ENCODE measurements at places on chromosomes 2 and 18.

- no peak for DNase-seq
- H3K4me1 ChIP-seq: no peaks in the 10 kb centered on the region
- H3K27ac ChIP-seq: no peak overlapping the region
- no peaks in the 10 kb centered on the region for H3K27me3 ChIP-seq
- H3K36me3 ChIP-seq: peaks cover 36% of the 10 kb centered on the region
These were observed 150.9 kb downstream of the ATAD2B start for GRCh38 chr2:23776021-23776420.

DNA sequence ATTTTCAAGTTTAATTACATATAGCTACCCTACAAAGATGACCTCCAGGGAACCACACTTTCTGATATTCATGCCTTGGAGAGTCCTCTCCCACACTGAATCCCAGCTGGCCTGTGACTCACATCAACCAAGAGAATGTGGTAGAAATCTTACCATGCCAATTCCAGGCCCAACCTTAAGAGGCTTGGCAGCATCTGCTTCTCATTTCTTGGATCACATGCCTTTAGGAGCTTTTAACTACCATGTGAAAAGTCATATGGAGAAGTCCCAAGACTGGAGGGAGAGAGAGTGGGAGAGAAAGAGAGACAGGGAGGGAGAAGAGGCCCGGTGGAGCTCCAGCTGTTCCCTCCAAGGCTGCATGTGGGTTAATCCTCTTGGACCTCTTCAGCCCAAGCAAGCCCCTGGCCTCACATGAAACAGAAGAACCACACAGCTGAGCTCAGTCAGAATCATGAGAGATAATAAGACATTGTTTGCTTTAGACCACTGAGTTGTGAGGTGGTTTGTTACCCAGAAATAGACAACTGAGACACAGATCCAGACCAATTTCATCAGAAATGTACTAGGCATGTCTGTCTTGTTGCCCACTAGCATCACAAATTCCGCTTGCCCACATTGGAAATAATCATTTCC lies 190.7 kb downstream of the MTCL1 start:
- H3K4me3 ChIP-seq: no peak overlapping the region
- no peaks in the 10 kb centered on the region for H3K36me3 ChIP-seq
- no peaks in the 10 kb centered on the region for H3K4me1 ChIP-seq
- DNase-seq: no peak
- H3K27ac ChIP-seq: no peak overlapping the region
- no peaks in the 10 kb centered on the region for H3K27me3 ChIP-seq

- H3K27me3 ChIP-seq: no peaks in the 10 kb centered on the region
- no peak overlapping the region for H3K27ac ChIP-seq
- DNase-seq: no peak
These were observed 25.1 kb downstream of the ARMC9 start for GRCh38 chr2:231223458-231223976.

- no peak overlapping the region for H3K4me3 ChIP-seq
- no peaks in the 10 kb centered on the region for H3K36me3 ChIP-seq
- H3K27ac ChIP-seq: no peak overlapping the region
These were observed 26.7 kb upstream of the APOB start for GRCh38 chr2:21070341-21071257.

- no peak overlapping the region for H3K4me3 ChIP-seq
- no peaks in the 10 kb centered on the region for H3K27me3 ChIP-seq
- no peak overlapping the region for H3K27ac ChIP-seq
- no peaks in the 10 kb centered on the region for H3K4me1 ChIP-seq
These were observed 165.7 kb upstream of the SLC14A2 start for GRCh38 chr18:45449418-45450227.

DNA sequence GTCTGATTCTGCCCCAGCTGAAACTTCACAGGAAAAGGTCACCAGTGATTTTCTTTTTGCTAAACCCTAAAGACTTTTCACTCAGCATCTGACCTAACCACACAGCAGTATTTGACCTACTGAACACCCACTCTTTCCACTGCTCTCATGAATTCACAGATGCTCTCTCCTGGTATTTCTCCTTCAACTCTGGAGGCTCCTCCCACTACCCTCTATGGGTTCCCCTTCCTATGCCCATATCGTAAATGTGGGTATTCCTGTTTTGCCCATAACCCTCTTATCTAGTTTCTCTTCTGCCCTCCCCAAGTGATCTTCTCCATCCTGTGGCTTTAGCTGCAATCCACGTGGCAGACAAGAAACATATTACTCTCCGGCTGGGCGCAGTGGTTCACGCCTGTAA lies 7.6 kb downstream of the PLEKHM3 start:
- H3K4me1 ChIP-seq: no peaks in the 10 kb centered on the region
- H3K36me3 ChIP-seq: peaks cover 3% of the 10 kb centered on the region
- no peaks in the 10 kb centered on the region for H3K27me3 ChIP-seq
- no peak overlapping the region for H3K27ac ChIP-seq
- no peak for DNase-seq
- H3K4me3 ChIP-seq: no peak overlapping the region

DNA sequence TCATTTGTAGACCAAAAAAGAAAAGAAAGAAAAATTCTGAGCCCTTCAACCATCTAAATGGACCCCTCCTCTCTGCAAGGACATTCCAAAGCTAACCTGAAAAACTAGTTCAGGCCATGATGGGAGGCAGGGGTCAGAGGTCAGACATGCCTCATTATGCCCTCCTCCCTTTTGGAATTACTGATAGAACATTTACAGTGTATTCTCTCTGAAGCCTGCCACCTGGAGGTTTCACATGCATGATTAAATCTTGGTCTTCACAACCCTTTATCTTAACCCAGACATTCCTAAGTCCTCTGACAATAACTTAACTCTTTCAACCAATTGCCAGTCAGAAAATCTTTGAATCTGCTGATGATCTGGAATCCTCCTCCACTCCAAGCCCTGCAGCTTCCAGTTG lies 86.0 kb downstream of the SPP2 start:
- H3K27ac ChIP-seq: no peak overlapping the region
- no peaks in the 10 kb centered on the region for H3K27me3 ChIP-seq
- DNase-seq: no peak
- H3K4me1 ChIP-seq: peaks cover 31% of the 10 kb centered on the region
- H3K4me3 ChIP-seq: no peak overlapping the region
- H3K36me3 ChIP-seq: no peaks in the 10 kb centered on the region

DNA sequence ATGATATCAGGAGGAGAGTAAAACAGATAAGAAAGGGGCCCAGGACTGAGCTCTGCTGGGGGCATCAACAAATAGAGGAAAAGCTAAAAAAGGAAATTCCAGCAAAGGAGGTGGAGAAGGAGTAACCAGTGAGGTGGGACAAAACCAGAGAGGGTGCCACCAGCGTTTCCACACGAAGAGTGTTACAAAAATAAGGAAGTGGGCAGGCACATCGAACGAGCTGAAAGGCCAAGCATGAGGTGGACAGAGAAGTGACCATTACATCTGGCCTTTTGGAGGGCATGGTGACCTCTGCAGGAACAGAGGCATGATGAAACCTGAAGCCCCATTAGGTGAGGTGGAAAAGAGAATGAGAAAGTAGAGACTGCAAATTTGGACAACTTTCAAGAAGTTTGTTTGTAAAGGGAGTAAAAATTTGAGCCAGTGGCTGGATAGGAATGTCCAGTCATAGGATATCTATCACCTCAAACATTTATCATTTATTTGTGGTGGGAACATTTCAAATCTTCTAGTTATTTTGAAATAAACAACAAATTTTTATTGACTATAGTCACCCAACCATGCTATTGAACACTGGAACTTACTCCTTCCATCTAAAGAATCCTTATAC lies 18.4 kb upstream of the VIT start:
- peaks cover 3% of the 10 kb centered on the region for H3K27me3 ChIP-seq
- H3K4me1 ChIP-seq: peaks cover 13% of the 10 kb centered on the region
- DNase-seq: no peak
- H3K27ac ChIP-seq: no peak overlapping the region
- no peaks in the 10 kb centered on the region for H3K36me3 ChIP-seq
- H3K4me3 ChIP-seq: no peak overlapping the region

DNA sequence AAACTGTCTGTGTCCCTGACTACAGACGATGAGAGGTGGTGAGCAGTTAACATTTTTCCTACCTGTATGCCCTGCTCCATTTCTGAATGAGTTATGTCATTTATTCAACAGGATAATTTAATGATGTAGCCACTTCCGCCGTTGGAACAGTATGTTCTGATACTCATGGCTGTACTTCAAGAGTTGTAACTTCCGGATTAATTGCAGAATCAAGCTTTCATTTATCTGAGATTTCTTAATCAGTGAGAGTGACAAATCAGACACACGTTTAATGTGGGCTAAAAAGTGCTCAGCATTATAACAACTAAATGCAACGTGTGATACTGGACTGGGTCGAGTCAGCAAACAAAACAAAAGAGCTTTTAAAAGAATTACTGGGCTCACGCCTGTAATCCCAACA lies 107.7 kb downstream of the KCTD1 start:
- H3K4me1 ChIP-seq: no peaks in the 10 kb centered on the region
- no peak overlapping the region for H3K27ac ChIP-seq
- H3K36me3 ChIP-seq: no peaks in the 10 kb centered on the region
- no peak overlapping the region for H3K4me3 ChIP-seq

GRCh38 chr2:219991116-219991515 lies 363.7 kb downstream of the SLC4A3 start:
- no peaks in the 10 kb centered on the region for H3K36me3 ChIP-seq
- H3K4me1 ChIP-seq: no peaks in the 10 kb centered on the region
- H3K27ac ChIP-seq: no peak overlapping the region
- H3K4me3 ChIP-seq: no peak overlapping the region
- DNase-seq: no peak
- H3K27me3 ChIP-seq: peaks cover 3% of the 10 kb centered on the region

DNA sequence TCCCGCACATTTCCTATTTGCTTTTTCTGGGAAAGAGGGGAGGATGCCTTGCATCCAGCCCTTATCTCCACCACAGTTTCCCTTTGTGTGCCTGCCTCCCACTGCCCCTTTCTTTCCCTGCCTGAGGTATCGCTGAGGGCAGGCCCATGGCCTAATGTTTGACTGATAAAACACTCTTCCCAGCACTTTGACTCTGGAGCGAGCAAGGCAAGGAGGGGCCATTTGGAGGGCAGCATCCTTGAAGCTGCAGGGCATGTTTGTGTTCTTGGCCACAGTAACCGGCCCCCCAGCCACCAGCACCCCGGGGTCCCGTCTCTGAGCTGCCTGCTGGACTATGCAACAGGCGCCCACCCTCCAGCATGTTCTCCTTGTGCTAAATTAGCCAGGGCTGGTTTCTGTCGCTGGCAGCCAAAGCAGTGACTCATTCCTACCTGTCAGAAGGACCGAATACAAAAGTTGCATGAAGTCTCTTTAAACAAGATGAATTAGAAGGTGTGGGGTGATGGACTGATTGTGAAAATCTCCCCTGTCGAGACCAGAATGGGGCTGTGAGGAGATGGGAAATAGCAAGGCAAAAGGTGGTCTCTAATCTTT lies 50.7 kb downstream of the BCL2L11 start:
- H3K36me3 ChIP-seq: no peaks in the 10 kb centered on the region
- no peak overlapping the region for H3K27ac ChIP-seq
- no peak for DNase-seq

GRCh38 chr2:64213532-64214275 lies 69.5 kb upstream of the PELI1 start:
- no peaks in the 10 kb centered on the region for H3K27me3 ChIP-seq
- no peak for DNase-seq

DNA sequence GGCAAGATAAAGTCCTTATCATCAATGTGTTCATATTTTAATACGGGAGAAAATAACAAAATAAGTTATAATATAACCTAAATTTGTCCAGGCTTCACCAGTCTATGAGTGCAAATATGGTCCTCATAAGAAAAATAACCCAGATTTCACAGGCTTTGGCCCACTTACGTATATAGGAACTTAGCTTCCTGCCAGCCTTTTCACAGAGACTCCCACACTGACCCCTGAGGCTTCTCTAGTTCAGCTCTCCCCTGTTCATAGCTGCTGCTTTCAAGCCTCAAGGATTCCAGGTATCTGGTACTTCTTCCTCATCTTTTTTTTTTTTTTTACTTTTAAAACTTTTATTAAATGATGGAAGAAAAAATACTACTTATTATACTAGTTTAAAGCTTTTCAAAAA lies 74.9 kb upstream of the PELI1 start:
- DNase-seq: no peak
- peaks cover 33% of the 10 kb centered on the region for H3K4me1 ChIP-seq
- no peaks in the 10 kb centered on the region for H3K27me3 ChIP-seq

DNA sequence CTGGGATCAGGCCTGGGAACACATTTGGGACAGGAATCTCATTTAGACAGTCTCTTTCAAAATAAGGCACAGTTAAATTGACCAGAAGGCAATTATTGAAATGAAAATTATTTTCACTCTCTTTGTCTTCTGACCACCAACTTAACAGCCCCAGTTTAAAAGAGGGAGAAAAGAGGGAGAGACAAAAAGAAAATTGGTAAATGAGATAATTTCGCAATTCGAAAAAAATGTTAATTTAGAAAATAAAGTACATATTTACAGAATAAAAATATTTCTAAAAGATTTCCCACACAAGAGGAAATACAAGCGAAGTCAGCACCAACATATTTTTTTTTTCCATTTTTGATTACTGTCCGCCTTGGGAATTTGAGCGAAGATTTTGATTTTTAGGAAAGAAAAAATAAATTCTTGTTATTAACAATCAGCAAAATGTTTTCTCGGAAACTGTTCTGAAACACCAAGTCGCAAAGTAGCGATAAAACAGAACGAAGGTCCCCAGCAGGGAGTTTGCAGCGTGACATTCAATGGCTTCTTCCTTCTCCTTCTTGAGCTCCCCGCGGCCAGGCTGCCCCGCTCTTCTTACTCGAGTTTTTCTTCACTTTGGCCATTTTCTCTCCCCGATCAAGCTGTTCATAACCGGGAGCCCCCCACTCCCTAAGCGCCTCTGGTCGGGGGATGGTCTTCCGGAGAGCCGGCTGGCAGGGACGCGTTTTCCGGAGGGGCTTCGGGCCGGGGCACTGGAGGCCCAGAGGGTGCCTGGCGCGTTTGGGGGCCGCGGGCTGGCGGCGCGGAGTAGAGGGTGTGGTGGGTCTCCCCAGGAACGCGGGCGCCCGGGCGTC lies 5.0 kb downstream of the SP9 start:
- H3K4me3 ChIP-seq: no peak overlapping the region
- H3K27me3 ChIP-seq: peaks cover 78% of the 10 kb centered on the region
- no peaks in the 10 kb centered on the region for H3K36me3 ChIP-seq
- no peak for DNase-seq
- peaks cover 22% of the 10 kb centered on the region for H3K4me1 ChIP-seq
- no peak overlapping the region for H3K27ac ChIP-seq

GRCh38 chr2:238597638-238598528 lies 171.2 kb downstream of the ASB1 start:
- H3K4me3 ChIP-seq: no peak overlapping the region
- no peaks in the 10 kb centered on the region for H3K4me1 ChIP-seq
- H3K27me3 ChIP-seq: no peaks in the 10 kb centered on the region
- no peak overlapping the region for H3K27ac ChIP-seq
- no peak for DNase-seq
